ENCODE measurements at places on chromosomes 2 and 18. TPM values are rescaled to one million over a fixed set of nuclear protein-coding genes. Genes with fewer than 3 reads are reported as not detected.

The GALNT1 gene
- 24.6 TPM for polyA plus RNA-seq

The RAB17 gene
- polyA plus RNA-seq: 52.8 TPM

The EPAS1 gene
- 106 TPM for polyA plus RNA-seq

The SLC4A3 gene
- polyA plus RNA-seq: 2.2 TPM

The OTOS gene
- polyA plus RNA-seq: not detected

The VRK2 gene
- polyA plus RNA-seq: 18.0 TPM

The TRMT61B gene
- polyA plus RNA-seq: 21.7 TPM

The CD8B2 gene
- not detected for polyA plus RNA-seq

The HS1BP3 gene
- 23.5 TPM for polyA plus RNA-seq

The IAH1 gene
- polyA plus RNA-seq: 58.6 TPM

The CD8A gene
- polyA plus RNA-seq: 1.9 TPM

The CD207 gene
- 0.97 TPM for polyA plus RNA-seq

The TMEM182 gene
- 7.0 TPM for polyA plus RNA-seq

The FOXI3 gene
- not detected for polyA plus RNA-seq

The RGPD4 gene
- not detected for polyA plus RNA-seq

DNA sequence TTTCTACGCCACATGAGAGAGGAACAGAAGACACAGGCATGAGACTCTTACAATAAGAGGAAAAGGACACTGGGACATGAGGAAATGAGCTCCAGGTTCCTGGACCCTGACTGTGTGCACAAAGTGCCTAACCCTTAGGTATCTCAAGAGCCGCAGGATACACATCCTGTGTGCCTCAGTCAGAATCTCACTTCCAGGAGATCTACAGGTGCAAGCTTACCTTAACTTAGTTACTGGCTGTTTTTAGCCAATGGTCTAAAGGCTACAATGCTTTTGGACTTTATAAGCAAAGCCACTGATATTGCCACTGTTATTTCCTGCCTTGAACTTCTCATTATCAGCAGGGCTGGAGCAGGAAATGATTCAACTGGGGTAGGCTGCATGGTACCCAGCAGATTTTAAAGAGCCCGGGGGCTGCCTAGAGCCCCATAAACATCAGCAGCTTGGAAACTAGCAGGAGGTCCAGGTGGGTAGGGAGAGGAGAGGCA lies 254.4 kb downstream of the ZNF521 start:
- peak; percentile 56 for DNase-seq

GRCh38 chr2:7102826-7103225 lies 185.6 kb downstream of the RNF144A start:
- no peak for DNase-seq

GRCh38 chr2:134398300-134398699 lies 144.4 kb downstream of the MGAT5 start:
- DNase-seq: no peak

DNA sequence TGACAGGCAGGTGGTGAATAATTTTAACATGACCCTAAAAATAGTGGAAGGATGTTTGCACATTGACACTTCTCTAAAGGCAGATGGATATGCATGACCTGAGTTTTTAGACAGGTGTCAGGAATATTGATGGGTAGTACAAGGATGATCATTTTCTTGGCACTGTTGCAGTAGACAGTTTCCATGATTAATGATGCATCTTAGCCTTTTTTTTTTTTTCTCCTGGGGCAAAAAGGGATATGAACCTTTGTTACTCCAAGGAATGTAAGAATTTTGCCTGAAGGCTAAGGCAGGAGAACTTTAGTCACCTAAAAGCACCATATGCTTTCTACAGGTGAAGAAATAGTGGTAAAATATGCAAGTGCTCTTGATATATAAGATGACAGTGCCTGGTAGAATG lies 136.3 kb upstream of the CAVIN2 start:
- no peak for DNase-seq

DNA sequence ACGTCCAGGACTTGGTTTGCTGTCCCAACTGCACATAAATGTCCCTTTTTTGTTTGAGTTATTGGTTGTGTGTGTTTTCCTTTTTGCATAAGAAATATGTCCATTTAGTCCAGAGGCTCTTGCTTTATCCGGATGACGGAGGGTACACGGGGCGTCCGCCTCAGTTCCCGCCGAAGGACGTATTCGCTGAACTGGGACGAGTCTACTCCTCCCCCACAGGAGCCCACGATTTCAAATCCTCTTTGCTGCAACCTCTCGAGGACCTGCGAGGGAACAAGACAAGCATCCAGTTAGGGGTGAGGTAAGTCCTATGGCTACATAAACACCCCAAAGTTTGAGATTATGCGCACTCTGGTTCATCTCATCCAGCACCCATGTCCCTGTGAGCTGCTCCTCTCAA lies 92.7 kb downstream of the KCTD1 start:
- DNase-seq: no peak

DNA sequence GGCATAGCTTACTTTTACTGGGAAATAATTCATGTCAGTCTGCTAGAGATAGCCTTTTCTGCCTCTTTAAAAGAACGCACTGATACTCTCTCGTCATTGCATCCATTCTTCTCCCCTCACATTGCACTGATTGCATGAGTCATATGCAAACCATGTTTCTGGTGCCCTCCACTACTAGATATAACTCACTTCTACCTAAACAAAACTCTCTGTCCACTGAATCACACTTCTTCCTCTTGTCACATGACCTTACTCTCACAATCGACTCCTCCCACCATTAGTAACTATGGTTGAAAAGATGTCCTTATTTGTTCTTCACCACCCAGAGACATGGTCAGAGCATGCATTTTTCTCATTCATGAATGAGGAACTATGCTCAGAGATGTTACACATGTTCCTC lies 158.0 kb downstream of the CSRNP3 start:
- no peak for DNase-seq

DNA sequence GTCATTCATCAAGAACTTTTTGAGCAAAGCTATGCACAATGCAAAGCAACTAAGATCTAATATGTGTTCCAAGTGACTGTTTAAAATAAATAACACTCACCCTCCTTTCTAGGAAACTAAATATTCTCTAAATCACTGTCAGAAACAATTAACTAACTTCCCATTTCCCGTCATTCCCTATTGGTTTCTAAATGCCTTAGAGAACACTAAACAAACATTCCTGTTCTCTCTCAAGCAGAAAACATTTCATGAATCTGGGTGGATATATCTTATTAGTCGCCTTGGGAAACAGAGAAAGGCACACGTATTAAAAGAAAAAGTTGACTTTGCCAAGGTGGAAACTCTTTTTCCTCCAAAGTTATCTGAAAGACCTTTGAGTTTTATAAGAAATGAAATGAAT lies 735.2 kb downstream of the MBD2 start:
- DNase-seq: no peak

GRCh38 chr2:119256582-119256921 lies 32.9 kb downstream of the STEAP3 start:
- no peak for DNase-seq

- DNase-seq: no peak
These were observed 21.9 kb downstream of the INO80D start for GRCh38 chr2:206064077-206064476.

GRCh38 chr2:187034434-187034833 lies 185.5 kb upstream of the ZSWIM2 start:
- no peak for DNase-seq

DNA sequence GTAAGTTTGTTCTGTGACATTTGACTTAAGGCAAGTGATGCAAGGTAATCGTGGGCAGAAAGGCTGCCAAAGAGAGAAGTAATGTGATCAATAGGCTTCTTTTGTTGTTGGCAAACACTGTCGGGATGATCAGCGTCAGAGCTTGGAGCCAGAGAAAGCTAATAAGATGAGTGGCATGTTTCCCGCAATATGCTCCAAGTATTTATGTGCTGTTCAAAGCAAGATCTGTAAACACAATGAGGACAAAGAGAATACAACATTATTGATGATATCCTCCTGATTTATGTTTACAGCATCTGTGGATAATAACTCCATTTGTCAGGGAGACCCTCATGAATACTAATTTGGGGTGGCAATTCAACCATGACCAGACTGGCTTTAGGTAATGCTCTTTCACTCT lies 603.3 kb downstream of the TDRD15 start:
- no peak for DNase-seq

- DNase-seq: no peak
These were observed 22.8 kb downstream of the GLI2 start for GRCh38 chr2:120758181-120759144.

- DNase-seq: no peak
These were observed 159.7 kb downstream of the SPAG16 start for GRCh38 chr2:213443921-213444320.

DNA sequence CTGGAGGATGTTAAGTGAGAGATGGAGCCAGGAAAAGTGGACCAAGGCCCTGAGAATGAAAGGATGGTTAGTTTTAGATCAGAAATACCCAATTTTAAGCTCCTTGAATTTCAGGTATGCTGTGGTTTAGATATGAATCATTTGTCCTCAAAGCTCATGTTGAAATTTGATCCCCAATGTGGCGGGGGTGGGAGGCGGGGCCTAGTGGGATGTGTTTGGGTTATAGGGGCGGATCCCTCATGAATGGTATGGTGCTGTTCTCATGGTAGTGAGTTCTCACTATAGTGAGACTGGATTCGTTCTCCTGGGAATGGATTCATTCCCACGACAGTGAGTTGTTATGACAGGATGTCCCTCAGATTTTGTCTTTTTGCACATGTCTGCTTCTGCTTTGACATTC lies 11.4 kb downstream of the MYO5B start:
- DNase-seq: no peak

- DNase-seq: no peak
These were observed 28.2 kb upstream of the CYRIA start for GRCh38 chr2:16693854-16694253.

DNA sequence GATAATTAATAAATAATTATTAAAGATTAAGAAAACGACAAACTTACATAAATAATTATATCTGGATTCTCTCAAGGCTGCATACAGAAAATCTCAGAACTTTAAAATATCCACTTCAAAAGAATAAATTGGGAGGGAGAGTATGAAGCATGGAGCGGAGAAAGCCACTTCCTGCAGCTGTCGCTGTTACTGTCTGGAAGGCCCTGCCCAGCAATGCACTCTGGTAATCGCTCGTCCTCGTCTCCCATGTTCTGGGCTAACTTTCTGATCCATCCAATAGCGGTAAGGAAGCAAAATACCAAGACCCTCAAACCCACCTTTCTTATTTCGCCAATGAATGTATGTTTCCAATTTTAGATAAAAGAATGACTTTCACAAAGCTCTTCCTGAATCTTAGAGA lies 26.7 kb downstream of the CYRIA start:
- no peak for DNase-seq

GRCh38 chr2:204051476-204051875 lies 114.9 kb downstream of the ICOS start:
- no peak for DNase-seq

DNA sequence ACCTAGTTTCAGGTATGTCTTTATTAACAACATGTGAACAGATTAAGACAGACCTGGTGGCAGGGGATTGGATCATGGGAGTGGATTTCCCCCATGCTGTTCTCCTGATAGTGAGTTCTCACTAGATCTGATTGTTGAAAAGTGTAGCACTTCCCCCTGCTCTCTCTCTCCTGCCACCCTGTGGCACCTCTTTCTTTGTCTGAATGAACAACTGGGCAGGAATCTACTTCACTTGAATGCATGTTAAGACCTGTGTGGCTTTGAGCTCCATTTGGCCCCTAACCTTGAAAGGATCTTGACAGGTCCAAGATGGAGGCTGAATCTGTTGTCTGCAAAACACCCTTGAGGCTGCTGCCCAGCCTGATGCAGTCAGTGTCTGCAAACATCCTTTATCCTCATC lies 194.4 kb downstream of the RNF144A start:
- DNase-seq: no peak

DNA sequence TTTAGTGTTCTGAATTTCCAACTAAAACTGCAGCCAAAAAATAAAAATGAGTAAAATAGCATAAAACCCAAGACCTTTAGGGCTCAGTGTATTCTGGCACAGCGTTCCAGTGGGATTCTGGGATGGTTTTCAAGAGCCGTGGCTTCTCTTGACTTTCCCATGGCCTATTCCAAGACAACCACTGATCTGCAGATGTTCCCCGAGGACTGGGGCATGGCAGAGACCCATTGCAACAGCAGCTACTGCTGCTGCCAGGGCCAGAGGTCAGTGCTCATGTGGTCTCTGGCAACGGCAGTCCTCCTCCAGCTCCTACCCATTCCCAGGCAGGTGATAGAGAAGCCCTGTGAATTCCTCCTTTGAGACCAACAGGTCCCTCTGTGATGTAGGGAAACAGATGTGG lies 26.8 kb downstream of the TNP1 start:
- no peak for DNase-seq

DNA sequence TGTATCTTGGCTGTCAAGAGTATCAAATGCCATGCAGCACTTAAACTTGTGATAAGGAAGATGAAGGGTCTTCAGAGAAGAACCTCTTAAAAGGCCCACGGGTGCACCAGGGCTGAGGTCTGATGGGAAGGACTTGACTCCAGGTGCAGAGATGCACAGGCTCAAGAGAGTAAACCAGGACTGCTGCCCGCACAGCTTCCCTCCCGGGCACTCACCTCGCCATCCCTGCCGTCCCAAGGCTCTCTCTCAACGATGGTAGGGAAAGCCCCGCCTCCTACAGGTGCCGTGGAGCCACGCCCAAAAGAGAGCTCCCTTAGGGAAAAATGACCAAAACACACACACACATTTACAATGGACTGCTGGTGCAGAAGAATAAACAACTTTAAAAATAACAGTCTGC lies 27.9 kb downstream of the PDIA6 start:
- no peak for DNase-seq

GRCh38 chr18:655445-655844 lies 2.0 kb upstream of the TYMS start:
- no peak for DNase-seq

DNA sequence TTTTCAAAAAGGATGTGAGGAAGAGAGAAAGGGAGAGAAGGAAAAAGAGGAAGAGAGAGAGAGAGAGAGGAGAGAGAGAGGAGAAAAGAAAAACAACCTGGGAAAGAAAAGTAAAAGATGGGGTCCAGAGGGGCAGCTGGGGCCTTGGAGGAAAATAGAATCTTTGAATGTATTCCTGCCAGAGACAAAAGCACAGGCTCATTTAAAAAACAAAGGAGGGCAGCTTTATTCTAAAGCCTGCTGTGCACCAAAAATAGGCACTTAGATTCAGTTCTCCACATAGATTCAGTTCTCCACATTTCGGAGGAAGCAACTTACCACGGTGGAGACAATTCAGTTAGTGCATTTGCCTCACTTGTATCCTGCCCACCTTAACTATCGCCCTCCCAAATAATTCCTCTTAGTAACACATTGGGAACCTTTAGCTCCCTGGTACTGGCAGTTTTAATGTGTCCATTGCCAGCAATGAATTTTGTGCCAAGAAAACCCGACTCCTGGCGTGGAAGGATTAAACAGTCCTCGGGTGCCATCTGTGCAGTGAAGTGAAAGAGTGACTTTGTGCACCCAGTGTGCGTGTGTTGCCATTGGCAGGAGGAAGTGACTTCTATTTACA lies 71.3 kb downstream of the DPP4 start:
- DNase-seq: no peak

- DNase-seq: no peak
These were observed 181.1 kb upstream of the COPS8 start for GRCh38 chr2:236904389-236905263.

GRCh38 chr2:60891180-60891579 lies 9.8 kb downstream of the REL start:
- no peak for DNase-seq

- DNase-seq: no peak
These were observed 119.2 kb downstream of the ACKR3 start for GRCh38 chr2:236688563-236689392.
